ENCODE measurements at places on chromosomes 7 and 10.

GRCh38 chr7:34875481-34875880, 161.8 kb downstream of the DPY19L1 start:
- no peak for DNase-seq

DNA sequence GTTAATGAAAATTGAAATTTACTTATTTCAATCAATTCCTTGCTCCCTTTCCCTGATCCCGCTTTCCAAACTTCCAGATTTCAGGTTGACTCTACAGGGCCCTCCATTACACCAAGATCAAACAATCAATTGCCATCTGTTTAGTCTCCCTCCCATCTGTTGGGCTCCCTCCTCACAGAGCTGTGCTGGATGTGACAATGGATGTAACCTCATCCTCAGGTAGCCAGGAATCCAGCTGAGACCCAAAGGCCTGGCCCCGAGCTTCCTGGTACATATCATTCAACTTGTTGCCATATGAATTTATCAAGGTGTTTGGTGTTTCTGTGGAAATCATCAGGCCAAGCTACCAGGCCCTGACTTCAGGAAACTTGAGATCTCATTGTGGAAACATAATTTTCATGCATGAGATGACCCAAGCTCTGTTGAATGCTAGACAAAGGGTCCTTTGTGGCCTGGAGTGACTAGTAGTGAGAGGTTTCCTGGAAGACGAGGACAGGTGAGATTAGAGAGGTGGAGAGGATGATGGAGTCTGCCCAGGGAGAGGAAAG, 148.6 kb upstream of the PDE1C start:
- DNase-seq = no peak

DNA sequence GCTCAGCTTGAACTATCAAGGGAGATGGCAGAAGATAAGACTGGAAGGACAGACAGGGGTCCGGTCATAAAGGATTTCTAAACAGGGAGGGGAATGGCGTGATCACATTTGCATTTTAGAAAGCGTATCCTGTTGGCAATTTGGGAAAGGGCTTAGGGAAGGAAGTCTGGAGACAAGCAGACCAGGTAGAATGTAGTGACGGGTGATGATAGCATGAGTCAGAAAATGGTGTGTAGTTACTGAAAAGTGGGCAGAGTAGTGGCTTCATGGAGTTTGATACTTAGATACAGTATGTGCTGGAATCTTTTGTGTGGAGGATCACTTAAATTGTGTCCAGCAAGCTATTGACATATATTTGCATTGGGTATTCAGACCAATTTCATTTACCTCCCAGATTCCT, 61.2 kb downstream of the LRGUK start:
- no peak for DNase-seq

DNA sequence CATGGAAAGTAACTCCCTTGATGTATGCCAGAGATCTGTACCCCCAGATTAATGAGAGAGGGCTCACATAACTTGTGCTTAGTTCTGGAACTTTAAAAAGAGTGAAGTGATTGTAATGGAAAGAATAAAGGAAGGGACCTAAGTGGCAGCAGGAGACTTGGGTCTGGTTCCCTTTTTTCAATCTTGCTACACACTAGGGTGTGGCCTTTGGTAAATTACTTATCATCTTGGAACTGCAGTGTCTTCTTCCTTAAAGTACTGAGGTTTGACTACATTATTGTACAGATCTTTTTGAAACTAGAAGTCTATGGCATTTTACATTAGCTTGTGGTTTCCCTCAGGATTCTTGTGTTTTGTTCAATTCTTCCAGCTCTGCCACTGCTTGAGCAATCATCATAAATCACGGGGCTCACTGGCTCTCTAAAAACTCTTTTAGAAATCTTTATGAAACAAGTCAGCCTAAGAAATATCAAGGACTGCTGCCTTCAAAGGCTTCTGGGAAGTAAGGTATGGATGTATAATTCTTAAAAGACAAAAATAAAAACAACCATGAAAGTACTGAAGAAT, 22.5 kb upstream of the CHRM2 start:
- DNase-seq = no peak

DNA sequence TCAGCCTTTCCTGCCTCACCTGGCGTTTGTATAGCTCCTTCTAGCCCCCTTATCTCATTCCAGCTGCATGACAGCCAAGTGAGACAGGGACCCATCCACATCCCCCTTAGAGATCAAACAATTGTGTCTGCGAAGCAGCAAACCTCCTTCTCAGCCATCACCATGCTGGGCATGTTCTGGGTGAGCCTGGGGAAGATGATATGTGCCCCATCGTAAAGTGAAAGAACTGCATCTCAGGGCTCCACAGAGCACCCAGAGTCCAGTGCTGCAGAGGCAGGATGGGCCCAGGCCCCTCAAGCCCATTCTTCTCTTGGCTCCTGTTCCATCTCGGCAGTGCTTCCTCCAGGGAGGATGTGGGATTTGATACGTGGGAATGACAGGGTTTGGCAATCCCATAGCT, 43.2 kb downstream of the FIGNL1 start:
- DNase-seq = no peak

DNA sequence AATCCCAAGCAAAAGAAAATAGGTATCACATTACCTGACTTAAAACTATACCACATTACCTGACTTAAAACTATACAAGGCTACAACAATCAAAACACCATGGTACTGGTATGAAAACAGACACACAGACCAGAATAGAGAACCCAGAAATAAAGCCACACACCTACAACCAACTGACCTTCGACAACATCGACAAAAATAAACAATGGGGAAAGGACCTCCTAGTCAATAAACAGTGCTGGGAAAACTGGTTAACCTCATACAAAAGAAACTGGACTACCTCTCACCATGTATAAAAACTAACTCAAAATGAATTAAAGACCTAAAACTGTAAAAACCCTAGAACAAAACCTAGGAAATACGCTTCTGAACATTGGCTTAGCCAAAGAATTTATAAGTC, 22.5 kb downstream of the SNX13 start:
- no peak for DNase-seq

GRCh38 chr10:74262856-74263255, 111.8 kb downstream of the ADK start:
- DNase-seq = no peak

DNA sequence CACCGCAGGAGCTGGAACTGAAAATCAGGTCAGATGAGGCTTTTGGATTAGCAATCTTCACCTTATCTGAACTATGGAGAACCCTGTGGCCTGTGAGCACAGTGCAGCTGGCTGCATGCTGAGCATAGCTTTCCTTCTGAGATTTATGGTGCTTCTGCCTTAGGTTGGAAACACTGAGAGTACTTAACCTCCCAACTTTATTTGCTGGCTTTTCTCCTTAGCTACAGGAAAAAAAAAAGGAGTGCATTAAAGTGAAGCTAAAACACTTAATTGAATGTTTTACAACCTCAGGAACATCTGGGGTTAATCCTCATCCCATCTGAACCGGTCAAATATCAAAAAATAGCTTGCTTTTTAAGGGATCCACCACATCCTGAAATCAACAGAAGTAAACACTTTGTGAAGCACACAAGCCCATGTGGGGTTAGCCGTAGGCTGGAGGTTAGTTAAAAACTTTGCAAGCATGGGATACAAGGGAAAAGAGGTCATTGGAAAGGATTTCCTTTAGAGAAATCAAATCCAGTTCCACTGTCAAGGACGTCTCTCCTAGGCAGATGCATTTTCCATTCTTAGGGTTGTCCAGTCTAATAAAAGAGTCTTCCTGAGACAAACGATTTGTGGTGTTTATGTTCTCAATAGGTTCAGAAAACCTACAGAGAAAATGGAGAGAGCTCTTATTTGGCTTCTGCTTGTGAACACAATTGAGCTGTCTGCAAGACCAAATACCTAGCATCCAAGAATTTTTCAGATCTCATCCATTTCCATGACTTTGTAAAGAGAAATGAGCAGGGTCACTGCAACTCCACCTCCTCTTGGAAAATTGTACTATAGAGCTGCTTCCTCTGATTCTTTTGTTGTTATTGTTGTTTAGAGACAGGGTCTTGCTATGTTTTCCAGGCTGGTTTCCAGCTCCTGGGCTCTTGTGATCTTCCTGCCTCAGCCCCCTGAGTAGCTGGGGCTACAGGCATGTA, 470.4 kb upstream of the IGFBP3 start:
- DNase-seq = no peak

DNA sequence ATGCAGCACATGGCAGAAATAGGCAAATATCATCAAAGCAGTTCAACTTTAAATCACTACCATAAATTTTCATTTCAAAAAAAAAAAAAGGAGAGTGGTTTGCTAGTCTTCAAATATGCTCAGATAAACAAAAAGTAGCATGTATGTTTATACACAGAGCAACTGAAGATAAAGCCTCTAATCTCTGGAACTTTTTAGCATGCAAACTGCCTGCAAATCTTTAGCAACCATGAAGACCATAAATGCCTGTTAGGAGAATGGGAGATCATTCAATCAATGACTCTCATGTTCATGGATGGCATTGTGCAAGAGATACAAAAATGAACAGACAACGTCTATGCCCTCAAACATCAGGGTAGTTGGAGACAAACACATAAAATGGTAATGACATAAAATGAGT, 57.3 kb downstream of the ORC5 start:
- DNase-seq = no peak

- no peak for DNase-seq
Observed at GRCh38 chr10:124482876-124483275, 21.3 kb downstream of the LHPP start.

GRCh38 chr10:48333856-48334255, 27.4 kb downstream of the MAPK8 start:
- no peak for DNase-seq

DNA sequence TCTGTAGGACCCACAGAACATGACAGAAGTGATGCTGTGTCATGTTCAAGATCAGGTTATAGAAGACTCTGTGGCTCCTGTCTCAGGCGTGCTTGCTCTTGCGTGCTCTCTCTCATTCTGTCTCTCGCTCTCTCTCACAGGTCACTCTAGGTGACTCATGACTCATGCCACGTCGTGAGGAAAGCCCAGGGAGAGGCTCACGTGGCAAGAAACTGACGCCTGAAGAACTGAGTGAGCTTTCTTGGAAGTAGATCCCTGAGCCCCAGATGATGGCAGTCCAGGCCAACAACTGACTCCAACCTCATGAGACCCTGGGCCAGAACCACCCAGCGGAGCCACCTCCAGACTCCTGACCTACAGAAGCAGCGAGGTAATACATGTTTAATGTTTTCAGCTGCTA, 103.3 kb downstream of the DNMBP start:
- DNase-seq = no peak

Measured in HS-27A (cell line).